ENCODE measurements at places on chromosomes 5 and 9. TPM values are rescaled to one million over a fixed set of nuclear protein-coding genes. Genes with fewer than 3 reads are reported as not detected.

- DNase-seq, result no peak
Observed at GRCh38 chr5:114435885-114436299, 74.0 kb downstream of the KCNN2 start.

- DNase-seq, result no peak
Observed at GRCh38 chr5:153672347-153673090, 182.0 kb downstream of the GRIA1 start.

DNA sequence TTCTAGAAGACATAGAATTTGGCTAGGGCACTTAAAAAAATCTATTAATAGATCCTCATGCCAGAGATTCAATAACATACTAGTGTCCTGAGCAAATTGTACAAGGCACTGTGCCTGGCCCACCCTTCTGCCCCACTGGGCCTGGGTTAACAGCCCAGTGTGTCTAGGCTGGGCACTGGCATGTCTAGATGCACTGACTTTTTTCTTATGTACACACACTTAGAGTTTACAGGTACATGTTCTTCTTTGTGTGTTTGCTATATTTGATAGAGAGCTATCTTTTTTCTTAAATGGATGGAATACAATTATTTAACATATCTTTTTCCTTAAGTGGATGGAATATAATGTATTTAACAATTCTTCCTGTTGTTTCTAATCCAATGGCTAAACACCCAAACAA, 241.5 kb downstream of the AUH start:
- no peak for DNase-seq

DNA sequence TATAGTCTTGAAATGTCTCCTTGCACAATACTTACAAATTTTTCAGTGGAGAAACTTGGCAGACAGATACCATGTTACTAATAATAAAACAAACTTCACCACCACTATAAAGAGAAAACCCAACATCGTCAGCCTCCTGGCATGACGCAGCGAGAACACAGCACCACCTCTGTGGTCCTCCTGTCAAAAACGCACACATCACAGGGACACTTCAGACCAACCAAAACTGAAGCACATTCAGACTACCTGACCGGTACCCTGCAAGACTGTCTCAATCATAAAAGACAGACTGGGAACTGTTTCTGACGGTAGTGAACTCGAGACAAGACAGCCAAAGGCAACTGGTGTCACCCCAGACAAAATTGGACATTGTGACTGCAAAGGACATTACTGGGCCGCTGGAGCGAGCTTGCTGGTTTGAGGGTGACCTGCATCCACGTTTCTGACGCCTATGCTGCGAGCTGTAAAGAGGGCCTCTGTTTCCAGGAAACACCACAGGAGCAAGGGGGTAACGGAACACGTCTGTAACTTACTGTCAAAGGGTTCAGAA, 34.4 kb downstream of the NSUN2 start:
- DNase-seq, result no peak

- DNase-seq, result no peak
Observed at GRCh38 chr9:80946496-80947170, 742.7 kb downstream of the TLE1 start.

DNA sequence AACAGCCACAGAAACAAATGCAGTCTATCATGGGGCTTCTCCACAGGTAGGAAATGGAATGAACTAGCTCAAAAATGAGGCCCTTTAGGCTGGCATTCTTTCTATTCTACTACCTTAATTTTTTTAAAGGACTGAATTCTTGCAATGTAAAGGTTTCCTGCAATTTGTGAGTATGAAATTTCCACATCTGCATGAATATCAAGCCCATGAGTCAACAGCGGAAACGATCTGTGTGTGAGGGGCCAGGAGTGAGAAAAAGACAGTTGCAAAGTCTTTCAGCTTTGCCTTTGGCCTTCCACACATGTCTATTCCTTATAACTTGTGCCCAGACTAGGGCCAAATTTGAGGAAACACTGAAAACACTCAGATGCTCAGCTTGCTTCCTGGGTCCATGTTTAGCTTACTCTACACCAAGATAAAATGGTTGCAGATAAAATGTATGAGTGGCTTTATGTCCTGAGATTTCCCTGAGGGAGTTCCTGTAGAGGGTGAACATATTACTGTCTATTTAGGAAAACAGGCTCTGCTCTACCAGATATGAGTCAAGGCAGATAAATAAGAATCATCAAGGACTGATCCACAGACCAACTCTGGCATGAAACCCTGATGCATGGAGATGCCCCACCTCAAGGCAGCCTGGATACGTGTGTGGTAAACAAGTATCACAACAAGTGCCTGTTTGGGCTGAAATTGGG, 46.5 kb downstream of the RETREG1 start:
- no peak for DNase-seq

DNA sequence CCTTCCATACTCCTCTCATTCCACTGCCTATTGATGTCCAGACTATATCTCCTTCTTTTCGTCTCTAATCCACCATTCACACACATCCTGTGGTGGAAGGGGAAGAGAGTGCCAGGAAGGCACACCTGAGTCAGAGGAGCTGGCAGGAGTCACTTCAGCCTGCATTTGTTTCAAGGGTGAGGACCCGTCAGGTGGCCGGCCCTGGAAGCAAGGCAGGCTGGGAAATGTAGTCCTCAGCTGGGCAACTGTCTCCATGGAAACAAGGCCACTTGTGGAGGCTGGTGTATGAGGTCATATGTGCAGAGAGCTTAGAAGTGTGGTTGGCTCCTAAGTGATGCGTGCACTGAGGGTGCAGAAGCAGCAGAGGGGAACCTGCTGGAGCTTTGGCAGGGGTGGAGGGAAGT, 278.4 kb downstream of the NSG2 start:
- peak; percentile 22 for DNase-seq

DNA sequence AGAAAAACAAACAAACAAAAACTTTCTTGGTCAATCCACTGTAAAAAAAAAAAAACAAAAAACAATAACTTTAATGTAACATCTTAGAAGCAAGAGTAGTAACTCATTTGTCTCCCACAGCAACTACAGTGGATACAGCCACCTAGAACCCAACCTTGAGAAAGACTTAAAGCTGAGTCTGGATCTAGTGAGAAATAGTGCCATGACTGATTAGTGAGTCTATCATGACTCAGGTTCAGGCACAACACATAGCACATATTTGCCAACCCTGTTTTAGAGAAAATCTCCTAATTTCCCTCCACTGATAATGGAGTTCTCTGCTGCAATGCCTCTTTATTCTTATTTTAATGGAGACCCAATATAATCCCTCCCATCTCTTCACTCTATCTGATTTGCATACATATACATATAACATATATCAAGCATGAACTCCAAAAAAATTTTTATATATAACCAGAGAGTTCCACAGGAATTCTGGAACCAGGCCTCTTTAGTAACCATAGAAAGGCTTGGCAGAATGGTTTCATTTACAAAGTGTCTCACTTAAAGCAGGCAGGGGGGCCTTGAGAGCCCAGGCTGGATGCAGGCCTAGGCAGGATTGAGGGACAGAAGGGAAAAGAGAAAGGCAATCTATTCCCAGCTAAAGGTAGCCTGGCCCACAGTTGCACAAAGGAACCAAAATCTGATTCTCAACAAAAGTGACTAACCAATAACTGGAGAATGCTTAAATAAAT, 11.9 kb upstream of the NR4A3 start:
- no peak for DNase-seq

DNA sequence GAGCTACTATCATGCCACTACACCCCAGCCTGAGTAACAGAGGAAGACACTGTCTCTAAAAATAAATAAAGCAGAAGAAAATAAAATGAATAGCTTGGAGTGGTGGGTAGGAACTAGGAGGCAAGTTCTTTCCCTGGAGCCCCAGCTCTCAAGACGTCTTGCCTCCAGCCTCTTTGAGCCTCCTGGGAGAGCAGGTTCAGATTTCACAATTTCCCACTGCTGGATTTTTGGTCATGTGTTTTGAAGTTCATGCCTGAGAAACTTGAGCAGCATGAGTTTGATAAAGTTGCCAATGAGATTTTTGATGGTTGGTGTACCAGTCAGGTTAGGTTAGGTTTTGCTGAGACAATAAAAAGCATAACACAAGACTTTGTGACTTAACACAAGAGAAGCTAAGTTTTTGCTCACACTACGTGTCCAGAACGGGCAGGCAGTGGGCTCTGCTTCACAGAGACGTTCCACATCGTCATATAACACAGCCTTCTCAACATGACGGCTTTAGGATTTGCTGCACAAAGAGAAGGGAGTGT, 4.1 kb upstream of the CCDC69 start:
- DNase-seq, result no peak

DNA sequence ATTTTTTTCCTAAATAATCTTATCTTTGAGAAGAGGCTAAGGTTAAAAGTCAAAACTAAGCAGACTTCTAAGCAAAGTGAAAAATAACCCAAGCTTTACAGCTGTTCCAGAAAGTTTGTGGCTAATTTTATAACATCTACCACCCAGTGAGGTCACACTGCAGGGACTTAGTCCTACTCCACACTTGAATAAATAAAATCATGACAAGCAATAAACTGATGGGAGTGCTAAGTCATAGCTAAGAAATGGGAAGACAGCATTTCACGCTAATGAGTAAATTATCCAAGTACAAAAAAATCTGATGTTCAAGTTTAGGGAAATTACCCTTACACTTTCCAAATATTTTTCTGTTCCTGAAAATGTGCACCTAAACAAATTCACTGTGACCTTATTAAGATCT, 47.7 kb downstream of the ZNF608 start:
- DNase-seq, result no peak

The TPPP gene
- polyA plus RNA-seq, result 3.5 TPM

The TAF11L5 gene
- polyA plus RNA-seq, result not detected
